ENCODE measurements at places on chromosomes 12 and 14.

DNA sequence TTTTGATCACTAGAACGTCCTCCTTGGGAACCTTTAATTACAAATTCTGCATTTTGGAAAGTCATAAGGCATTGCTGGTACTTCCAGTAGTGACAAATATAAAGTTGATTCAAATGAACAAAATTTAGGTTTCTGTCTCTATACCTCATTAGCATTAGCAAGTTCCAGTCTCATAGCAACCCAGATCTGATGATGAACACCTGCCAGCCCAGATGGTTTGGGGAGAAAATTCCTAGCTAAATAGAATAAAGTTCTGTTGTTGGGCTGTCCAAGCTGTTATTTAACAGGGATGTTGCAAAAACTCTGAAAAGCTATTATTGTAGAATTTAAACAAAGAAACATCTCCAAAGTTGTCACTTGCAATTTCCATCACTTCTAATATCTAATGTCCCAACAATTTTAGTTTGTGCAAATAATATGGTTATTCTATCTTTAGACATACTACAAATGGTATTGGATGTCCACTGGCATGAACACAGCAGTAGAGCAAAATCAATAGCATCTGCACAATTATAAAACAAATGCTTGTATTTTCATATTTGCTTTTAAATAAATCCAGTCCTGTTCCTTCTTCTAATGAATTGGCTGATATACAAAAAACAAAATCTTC is 299.4 kb downstream of the SLC16A7 start:
- no peak for DNase-seq

DNA sequence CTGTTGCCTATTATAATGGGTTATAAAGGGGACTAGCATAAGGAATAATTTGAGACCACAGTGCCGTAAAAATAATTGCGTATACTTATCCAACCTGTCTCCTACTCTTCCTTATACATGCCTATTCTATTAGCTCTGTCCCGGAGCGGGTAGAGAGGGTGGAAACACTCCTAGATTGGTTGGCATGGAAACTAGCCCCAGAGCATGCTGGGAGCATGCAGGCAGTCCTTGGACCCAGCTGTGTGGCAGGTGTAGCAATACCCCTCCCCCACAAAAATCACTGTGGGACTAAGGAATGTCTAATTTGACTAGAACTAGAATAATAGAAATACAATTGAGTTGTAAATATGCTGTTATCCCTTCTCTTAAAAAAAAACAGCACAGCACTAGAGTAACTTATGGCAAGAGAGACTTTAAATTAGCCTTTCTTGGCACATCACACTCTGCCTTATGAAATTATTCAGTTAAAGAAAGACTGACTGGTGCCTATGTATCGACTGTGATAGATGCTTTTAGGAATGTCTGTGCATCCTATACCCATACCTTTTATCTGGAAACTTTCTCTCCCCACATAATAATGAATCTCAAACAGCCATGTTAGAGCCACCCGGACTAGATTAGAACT is 244.0 kb upstream of the DAAM1 start:
- DNase-seq, result peak; percentile 64

GRCh38 chr12:30010071-30011052 is 226.6 kb upstream of the TMTC1 start:
- peak; percentile 56 for DNase-seq

DNA sequence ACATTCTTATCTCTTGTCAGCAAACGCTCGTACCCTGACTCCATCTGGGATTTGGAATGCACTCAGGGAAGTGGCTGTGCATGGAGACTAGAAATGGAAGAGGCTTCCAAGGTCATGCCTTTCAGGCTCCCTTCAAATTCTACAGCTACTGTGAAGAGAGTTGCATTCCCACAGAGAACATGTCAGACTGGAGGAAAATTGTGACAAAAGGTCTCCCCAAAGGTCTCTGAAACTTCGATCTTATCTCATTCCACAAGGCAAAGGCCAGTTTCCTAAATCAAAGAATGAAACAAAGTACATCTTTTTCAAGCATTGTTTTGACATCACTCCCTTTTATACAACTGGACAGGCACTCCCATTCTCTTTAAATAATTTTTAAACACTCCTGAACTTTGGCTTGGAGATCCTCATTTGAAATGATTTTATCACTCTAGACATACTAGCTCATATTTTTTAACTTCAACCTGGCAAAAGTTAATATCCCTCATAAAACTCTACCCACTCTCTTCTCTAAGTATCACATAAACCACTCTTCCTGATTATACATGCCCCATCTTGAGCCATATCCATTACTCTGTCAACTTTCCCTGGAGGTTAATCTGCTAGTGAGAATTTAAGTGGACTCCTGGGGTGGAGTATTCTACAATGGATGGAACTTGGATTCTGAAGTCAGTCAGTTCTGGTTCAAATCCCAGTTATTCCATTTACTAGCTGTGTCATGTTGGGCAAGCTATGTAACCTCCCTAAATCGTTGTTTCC is 218.1 kb upstream of the HMGA2 start:
- DNase-seq, result no peak

- DNase-seq, result no peak
Observed at GRCh38 chr14:30799933-30800332, 74.4 kb upstream of the COCH start.

GRCh38 chr12:132562489-132563021 is 47.8 kb downstream of the LRCOL1 start:
- no peak for DNase-seq

- no peak for DNase-seq
Observed at GRCh38 chr12:5912011-5912410, 33.0 kb downstream of the ANO2 start.

- DNase-seq, result no peak
Observed at GRCh38 chr12:105982022-105982421, 156.7 kb downstream of the NUAK1 start.

DNA sequence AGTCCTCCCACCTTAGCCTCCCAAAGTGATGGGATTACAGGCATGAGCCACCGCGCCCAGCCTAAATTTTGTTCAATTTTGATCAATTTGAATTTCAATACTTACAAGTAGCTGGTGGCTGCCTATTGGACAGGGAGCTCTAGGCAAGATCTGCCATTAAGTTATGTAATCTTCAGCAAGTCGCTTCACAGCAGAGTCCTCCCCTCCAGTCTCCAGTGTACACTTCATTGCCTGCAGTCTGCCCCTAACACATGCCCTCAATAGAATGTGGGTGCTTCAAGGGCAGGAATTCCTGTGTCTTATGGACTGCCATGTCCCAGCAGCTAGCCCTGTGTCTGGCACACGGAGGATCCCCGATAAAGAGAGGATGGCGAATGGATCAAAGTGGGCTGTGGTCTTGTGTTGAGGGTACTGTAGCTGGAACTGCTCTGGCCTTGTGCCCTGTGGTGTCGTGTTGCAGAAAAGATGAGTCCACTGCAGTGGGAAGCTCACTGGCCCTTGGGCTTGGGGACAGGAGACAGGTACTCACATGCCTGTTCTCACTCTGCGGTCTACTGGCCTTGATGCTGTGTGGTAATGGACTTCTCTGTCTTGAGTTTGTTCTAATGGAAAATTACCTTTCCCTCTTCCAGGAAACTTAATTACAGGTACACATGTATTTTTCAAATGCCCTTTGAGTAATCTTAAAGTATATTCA is 67.6 kb downstream of the TECPR2 start:
- DNase-seq, result peak; percentile 18

- DNase-seq, result no peak
Observed at GRCh38 chr12:106914796-106915634, 40.7 kb upstream of the TMEM263 start.

DNA sequence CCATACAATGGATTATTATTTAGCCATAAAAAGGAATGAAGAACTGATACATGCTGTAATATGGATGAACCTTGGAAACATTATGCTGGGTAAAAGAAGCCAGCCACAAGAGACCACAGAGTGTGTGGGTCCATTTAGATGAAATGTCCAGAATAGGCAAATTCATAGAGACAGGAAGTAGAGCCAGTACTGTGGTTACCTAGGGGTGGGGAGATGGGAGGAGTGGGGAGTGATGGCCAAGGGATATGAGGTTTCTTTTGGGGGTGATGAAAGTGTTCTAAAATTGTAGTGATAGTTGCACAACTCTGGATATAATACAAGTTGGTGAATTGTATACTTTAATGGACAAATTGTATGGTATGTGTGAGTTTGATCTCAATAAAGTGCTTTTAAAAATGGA is 18.6 kb downstream of the JDP2 start:
- DNase-seq, result no peak

- no peak for DNase-seq
Observed at GRCh38 chr12:55320201-55320600, 6.1 kb downstream of the OR6C1 start.

GRCh38 chr12:48145981-48146380 is 11.3 kb downstream of the ASB8 start:
- no peak for DNase-seq

DNA sequence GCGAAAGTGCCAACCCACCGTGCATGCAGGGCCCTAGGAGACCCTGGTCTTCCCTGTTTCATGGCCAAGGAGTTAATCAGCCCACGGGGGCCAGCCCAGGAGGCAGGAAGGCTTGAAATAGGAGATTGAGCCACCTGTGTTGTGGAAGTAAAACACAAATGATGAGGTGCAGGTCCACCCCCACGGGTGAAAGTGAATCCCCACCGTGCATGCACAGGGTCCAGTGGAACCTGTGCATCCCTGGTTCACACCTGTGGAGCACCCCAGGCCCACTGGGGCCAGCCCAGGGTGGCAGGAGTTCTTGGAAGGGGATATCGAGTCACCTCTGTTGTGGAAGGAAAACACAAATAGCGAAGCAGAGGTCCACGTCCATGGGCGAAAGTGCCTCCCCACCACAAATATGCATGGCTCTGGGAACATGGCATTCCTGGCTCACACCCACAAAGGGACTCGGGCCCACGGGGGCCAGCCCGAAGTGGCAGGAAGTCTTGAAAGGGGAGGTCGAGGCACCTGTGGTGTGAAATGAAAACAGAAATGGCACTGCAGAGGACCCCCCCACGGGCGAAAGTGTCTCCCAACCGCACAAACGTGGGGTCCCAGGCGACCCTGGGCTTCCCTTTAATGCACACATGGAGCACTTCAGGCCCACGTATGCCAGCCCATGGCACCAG is 381.5 kb downstream of the ALG10 start:
- no peak for DNase-seq

DNA sequence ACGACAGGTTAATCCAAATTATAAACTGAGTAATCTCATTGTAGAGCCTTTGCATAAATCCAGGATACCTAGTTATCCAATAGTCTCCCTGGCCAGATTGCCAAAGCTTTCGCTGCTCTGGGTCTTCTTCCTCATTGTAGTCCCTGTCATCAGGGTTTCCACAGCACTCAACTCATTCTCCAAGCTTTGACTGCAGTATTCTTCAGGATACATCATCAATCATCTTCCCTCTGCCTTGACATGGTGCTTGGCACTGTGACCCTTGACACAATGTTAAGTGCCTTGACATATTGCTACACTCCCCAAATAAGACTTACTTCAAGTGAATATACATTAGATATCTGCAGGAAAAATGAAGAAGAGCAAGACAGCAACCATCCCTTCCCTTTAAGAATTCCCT is 60.1 kb upstream of the RESF1 start:
- no peak for DNase-seq

DNA sequence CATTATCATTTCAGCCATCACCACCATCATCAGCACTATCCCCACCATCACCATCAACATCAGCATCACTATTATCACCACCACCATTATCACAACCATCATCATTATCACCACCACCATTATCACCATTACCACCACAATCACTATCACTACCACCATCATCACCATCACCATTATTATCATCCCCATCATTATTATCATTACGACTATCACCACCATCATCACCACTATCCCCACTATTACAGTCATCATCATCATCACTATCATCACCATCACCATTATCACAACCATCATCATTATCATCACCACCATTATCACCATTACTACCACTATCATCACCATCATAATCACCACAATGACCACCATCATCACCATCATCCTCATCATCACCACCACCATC is 50.4 kb upstream of the CMKLR1 start:
- DNase-seq, result no peak

- DNase-seq, result peak; percentile 66
Observed at GRCh38 chr12:25328072-25328712, 77.5 kb upstream of the KRAS start.

DNA sequence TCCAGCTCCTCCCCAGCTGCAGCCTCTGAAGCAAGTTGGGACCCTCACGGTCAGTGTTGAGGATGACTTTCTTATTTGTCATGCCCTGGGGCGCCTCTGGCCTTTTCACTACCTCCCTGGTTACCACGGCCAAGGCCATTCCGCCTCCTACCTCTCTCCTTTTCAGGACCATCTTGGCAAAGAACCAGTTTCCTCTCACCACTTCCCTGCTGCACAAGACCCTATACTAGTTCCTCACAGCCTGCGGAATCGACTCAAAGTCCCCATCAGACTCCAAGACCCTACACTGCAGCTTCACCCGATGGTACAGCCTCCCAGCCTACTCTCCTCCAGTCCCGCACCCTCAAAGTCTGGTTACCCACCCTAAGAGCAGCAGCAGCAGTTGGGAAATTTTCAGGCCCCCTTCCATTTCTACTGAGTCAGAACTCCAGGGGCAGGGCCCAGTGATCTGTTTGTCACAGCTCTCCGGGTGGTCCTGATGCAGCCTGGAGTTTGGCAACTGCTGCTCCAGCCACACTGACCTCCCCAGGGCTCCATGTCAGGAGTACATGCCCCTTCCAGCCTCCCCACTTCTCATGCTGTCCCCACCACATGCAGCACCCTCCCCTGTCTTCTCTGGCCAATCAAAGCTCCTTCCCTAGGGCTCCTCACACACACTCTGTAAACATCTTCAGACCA is 5.4 kb downstream of the VWF start:
- DNase-seq, result peak; percentile 38

DNA sequence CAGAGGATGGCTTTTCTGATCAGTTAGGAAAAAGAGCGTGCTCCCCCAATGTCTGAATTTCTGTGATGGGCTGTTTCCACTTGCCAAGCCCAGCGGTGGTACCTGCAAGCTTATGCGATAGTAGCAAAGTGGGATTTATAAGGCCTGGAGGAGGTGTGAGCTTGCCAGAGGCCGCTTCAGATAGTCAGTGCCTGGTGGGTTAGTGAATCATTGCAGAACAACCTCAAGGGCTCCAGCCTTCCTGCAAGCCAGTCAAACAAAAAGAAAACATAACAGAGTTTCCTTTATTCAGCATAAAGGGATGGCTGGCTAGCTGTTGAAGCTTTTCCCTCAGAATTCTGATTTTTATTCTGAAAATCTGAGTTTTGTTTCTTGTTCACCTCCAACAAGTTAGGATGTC is 7.6 kb upstream of the BMP4 start:
- no peak for DNase-seq

DNA sequence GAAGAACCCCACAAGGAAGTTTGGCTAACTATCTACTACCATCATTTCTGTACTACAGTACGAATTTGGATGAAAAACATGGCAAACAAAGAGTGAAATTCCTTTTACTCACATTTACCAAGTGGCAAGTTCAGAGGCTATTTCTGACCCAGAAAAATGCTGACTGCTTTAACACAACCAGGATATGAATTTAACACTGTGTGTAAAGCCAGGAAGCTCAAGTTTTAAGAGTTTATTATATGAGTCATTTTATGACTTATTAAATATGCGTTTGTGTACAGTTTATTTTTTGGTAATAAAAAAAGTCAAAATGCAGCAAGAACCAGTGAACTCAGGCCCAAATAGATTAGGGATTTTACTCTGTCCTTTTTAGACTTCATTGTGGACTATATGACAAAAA is 58.4 kb upstream of the STAC3 start:
- no peak for DNase-seq

All from kidney (tissue), 22 donors.